RPMI7951 (cell line): ENCODE measurements at places on chromosomes 5 and 9.

DNA sequence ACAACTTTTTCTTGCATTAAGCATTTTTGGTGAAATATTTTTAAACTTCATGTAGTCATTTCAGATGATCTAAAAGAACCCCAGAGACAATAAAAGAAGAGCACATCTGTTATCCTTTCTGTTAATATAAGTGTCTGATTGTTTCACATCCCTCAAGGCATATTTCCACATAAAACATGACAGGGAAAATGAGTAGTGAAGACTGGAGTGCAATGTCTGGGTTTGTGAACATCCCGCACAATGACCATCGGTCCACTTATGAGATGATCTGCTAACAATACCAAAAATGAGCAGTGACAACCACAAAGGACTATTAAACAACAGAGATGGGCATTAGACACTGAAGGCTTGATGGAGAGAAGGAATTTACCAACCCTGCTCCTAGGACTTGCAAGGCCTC lies 209.1 kb downstream of the NR2F1-AS1 start:
- peak; percentile 64 for DNase-seq

GRCh38 chr5:136909906-136910305 lies 544.6 kb upstream of the TRPC7 start:
- no peak for DNase-seq

- no peak for DNase-seq
These were observed 156.9 kb downstream of the UNC13B start for GRCh38 chr9:35318741-35319140.

DNA sequence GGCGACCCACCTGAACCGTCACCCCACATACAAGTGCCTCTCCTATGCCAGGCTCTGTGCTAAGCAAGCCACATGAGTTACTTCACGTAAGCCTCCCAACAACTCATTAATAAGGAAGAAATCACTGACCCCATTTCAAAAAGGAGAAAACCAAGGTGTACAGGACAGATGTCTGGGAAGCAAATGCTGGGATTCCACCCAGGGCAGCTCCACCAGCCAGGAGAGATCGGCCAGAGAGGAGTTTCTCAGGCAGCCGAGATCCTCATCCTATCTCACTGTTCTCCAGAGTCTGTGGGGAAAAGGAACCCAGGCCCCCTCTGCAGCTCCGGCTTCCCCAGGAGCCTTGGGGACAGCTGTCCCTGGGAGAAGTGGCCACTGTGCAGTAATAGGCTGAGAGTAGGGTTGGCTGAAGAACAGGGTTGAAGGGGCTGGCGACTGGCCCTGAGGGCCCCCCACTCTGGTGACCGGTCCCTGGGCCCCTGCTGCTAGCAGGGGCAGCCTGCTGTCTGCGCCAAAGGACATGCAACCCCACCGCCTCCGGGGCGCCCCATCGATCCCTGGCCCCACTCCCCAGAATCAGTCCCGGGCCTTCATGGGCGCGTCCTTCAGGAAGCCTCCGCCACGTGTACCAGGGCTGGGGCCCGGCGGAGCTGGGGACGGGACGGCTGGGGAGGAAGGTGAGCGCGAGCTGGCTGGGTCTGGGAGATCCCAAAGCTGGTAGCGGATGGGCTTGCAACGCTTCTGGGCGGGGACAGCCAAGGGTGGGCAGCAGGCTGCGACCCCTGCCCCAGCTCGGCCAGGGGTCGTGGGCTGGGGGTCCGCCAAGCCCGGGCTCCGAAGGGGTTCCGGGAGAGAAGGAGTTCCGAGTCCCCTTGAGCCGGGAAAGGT lies 44.1 kb upstream of the STXBP1 start:
- DNase-seq = no peak

DNA sequence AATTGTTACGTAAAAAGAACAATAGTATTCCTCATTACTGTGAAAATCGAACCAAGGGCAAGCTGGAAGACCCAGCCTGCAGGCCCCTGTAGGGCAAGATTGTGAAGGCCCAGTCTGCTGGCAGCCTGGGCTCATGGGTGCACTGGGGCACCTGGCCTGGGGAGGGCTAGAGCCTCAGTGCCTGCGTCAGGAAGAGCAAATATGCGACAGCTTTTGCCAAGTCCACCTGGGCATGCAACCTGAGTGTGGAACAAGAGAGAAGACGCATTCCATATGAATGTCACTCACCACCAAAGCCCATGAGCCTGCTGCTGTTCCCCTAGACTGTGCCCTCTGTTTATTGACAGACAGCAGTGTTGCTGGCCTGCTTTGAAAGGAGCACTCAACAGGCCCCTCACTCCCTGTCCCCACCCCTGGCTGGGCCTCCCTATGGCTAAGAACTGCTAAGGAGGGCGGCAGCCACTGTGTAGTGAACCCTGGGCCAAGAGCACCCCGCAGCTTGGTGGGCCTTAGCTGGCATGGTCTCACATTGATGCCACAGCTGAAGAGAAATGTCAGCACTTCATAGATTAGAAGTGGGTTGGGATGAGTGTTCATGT lies 28.2 kb downstream of the PSD2 start:
- DNase-seq = no peak

- DNase-seq = peak; percentile 64
These were observed 16.8 kb downstream of the MGAT1 start for GRCh38 chr5:180785794-180786221.

GRCh38 chr5:106331415-106331814 lies 1339.3 kb downstream of the EFNA5 start:
- DNase-seq = peak; percentile 95

GRCh38 chr5:170408877-170409660 lies 19.9 kb upstream of the KCNMB1 start:
- DNase-seq = no peak
